Activated CD4-positive, alpha-beta T cell treated with anti-CD3 and anti-CD28 coated beads for 36 hours (primary cell): ENCODE measurements at places on chromosomes 6 and 20. TPM values are rescaled to one million over a fixed set of nuclear protein-coding genes. Genes with fewer than 3 reads are reported as not detected.

DNA sequence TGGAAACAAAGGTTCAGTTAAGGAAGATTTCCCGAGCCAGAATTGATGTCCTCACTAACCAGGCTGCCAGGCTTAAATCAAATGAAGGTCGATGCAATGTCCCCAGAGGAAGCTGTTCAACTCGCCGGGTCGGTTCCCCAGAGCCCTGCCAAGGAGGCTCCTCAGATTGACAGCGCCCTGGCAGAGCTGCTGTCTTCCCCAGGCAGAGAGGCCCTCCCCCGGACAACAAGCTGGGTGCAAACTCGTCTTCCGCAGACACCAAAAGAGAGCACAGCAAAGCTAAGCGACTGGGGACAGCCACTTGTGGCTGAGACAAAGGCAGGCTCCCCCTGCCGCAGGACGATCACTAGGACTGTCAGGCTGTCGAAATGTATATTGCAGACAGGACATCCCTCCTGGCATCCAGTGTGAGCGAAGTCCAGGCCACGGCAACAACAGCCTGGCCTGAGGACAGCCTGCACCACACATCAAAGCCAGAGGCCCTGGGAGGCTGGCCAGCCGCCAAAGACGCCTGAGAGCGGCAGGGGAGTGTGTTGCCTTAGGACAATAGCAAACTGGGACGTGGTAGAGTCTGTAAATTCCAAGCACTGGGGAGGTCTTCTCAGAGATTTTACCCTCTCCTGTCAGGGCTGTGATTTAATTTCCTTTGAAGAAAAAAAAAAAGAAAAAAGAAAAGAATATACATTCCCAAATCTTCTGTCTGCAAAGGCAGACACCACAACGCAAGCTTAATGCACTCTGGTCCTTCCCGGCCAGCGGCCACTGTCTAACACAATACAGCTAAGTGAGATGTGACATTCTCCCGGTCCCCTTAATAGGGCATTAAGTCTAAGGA lies 99.1 kb downstream of the HIVEP2 start:
- DNase-seq: peak; percentile 65

DNA sequence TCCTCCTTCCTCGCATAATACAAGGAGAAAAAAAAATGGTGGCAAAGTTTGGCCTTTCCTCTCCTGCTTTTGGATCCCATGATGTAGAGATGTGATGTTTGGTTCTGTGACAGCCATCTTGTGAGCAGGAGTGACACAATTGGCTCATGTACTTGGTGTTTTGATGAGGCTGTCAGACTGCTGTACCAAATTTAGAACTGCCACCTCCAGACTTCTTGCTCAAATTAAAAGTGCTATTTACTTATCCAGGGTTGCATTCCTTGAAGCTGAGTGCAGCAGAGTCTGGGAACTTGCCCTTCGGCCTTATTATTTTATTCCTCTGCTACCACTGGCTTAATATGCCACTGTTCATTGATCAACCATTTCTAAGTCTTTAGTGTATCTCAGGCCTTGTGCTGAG lies 21.9 kb downstream of the BCAS1 start:
- no peak for DNase-seq

- no peak for DNase-seq
These were observed 9.2 kb downstream of the PHF3 start for GRCh38 chr6:63644668-63645326.

GRCh38 chr20:32226391-32226790 lies 18.7 kb downstream of the POFUT1 start:
- DNase-seq: no peak

DNA sequence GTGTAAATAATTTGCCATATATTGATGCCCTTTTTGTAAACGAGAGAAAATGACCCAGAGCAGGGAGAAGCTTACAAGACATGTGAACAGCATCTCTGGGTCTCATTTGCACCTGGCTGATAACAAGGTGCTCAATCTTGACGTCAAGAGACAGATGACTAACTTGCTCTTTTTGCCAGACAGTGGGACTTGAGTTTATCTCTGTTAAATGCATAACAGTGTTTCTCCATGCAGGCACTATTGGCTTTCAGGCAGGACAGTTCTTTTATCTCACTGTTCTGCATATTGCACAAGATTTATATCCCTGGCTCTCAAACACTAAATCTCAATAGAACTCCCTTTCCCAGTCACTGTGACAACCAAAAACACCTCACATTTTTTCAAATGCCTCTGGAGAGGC lies 56.4 kb downstream of the RFX6 start:
- no peak for DNase-seq

- DNase-seq: no peak
These were observed 345.0 kb downstream of the CD83 start for GRCh38 chr6:14462566-14462965.

GRCh38 chr6:158522616-158523015 lies 37.3 kb upstream of the TMEM181 start:
- DNase-seq: no peak

- DNase-seq: peak; percentile 74
These were observed 789 bp downstream of the CCND3 start for GRCh38 chr6:41940759-41941279.

GRCh38 chr6:170225852-170226417 lies 64.9 kb downstream of the DLL1 start:
- no peak for DNase-seq

DNA sequence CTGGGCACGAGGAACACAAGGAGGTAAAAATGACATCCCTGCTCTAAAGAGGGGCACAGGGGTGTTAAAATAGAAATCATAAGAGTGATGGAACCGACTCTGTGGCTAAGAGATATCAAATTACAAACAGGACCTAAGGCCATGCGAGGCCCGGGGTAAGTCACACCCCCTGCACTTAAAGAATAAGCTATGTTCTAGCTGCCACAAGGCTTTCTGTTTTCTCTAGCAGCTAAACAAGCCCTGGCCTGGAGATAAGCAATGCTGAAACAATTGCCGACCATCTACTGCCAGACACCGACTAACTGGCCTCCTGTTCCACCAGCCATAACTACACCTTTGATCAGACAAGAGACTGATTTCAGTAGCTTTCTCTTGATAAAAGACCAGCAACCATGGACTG lies 32.4 kb downstream of the MDGA1 start:
- DNase-seq: no peak

The DAAM2 gene
- total RNA-seq: not detected

The OVOL2 gene
- not detected for total RNA-seq

The SCRT2 gene
- total RNA-seq: not detected
